Thymus (tissue), 14 donors: ENCODE measurements at places on chromosomes 6 and 20. TPM values are rescaled to one million over a fixed set of nuclear protein-coding genes. Genes with fewer than 3 reads are reported as not detected.

- DNase-seq = no peak
Observed at GRCh38 chr20:12255461-12255970, 337.8 kb downstream of the BTBD3 start.

WFDC5 gene
- total RNA-seq = 0.52 TPM

GRCh38 chr20:24678351-24679106 lies 209.1 kb downstream of the SYNDIG1 start:
- no peak for DNase-seq

GRCh38 chr20:17845701-17846475 lies 122.7 kb downstream of the SNX5 start:
- DNase-seq = no peak

DNA sequence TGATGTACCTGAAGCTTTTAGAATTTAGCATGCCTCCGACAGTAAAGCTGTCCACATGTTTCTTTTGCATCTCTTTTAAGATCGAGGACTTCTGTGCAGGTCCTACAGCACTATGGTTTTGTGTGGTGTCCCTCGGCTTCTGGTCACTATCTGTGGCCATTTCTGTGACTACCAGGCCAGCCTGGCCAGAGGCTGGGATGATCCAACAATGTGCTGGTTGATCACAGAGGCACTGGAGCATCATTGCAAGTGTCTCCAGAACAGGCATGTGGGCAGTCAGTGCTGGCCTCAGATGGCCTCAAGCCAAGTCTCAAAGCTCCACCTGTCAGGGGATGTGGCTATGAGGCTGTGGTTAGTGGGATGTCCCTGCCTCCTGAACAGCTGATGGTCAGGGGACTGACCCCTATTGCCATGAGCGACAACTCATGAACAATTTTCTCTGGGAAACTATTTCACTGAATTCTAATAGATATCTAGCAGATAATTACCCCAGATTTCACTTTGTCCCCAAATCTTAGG lies 136.6 kb downstream of the SYNDIG1 start:
- DNase-seq = no peak

- DNase-seq = no peak
Observed at GRCh38 chr20:51928931-51929330, 126.6 kb upstream of the SALL4 start.

DNA sequence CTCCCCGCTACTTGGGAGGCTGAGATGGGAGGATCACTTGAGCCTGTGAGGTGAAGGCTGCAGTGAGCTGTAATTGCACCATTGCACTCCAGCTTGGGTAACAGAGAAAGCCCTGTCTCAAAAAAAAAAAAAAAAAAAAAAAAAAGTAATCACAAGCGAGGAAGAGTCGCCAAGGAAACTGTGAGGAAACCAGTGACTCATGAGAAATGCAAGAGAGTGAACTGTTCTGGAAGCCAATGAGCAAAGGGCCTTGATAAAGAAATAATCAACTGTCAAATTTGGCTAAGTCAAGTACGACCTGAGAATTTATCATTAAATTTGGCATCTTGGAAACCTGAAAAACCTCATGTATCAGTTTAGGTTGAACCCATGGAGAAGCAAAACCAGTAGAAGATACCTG lies 16.1 kb upstream of the LAMP5 start:
- no peak for DNase-seq

BPIFB1 gene
- total RNA-seq = 0.24 TPM

DNA sequence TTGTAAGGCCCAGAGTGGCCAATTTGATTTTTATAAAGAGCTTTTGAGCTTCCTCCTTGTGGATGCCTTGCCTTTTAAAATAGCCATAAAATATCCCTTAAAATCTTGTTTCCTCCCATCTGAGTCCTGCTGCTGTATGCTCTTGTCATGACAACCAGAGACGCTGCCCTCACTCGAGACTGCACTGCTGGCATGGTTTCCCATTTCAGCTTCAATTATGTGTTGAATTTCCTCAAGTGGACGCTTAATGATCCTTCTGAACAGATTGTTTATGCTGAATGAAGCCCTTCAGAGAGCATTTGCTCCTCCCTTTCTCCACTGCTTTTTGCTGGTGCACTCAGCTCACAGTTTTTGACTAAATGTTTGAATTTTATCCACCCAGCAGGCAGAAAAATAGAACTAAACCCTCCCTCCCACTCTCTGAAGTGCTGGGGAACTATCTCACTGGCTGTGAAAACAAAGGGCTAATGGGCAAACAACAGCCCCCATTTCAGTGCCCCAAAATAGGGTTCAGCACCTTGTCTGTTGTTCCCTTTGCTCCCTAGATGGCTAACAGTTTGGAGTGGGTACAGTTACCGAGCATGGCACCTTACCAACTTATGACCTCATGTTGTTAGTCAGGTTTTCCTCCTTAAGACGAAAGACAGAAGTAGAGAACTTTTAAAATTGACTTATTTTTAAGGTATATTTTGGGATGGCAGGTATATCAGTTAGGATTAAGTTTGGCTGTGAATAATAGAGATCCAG lies 45.5 kb upstream of the RNF8 start:
- no peak for DNase-seq

DNA sequence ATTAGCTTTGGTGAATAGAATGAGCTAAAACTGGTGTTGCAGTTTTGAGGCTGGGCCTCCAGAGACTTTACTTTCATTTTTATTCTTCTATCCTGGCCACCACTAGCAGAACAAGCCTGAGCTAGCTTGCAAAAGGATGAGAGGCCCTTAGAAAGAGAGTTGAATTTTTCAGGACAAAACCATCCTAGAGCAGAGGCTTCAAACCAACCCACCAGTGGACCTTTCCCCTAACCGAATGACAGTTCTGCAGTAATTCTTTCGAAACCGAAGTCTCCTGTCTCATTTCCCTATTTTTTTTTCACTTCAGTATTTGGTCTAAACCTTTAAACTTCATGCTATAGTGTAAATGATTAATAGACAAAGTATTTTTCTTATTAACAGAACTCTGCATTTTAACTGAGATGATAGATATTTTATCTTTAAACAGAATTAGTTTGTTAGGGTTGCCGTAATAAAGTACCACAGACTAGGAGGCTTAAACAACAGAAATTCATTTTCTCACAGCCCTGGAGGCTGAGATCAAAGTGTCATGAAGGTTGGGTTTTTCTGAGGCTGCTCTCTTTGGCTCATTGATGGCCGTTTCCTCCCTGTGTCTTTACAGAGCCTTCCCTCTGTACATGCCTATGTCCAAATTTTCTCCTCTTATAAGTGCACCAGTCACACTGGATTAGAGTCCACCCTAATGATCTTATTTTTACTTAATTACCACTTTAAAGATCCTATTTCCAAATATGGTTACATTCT lies 80.6 kb upstream of the PAK5 start:
- no peak for DNase-seq

GRCh38 chr6:85126485-85127167 lies 323.3 kb upstream of the NT5E start:
- no peak for DNase-seq

GRCh38 chr6:33744001-33744848 lies 2.5 kb downstream of the IP6K3 start:
- DNase-seq = peak; percentile 38

- no peak for DNase-seq
Observed at GRCh38 chr20:22232473-22232872, 351.9 kb downstream of the FOXA2 start.

- no peak for DNase-seq
Observed at GRCh38 chr6:69974193-69974592, 107.8 kb downstream of the COL19A1 start.
